GM12865 (cell line): ENCODE measurements at places on chromosomes 4 and X.

GRCh38 chrX:287670-288069 is 6.5 kb downstream of the PLCXD1 start:
- no peak for DNase-seq

- DNase-seq = peak; percentile 39
These were observed at the start of gene KLHL13 for GRCh38 chrX:118116713-118117550. KLHL13 (minus strand) TSS chrX:118116810; CDS start chrX:118028473, 88,337 bp downstream.

DNA sequence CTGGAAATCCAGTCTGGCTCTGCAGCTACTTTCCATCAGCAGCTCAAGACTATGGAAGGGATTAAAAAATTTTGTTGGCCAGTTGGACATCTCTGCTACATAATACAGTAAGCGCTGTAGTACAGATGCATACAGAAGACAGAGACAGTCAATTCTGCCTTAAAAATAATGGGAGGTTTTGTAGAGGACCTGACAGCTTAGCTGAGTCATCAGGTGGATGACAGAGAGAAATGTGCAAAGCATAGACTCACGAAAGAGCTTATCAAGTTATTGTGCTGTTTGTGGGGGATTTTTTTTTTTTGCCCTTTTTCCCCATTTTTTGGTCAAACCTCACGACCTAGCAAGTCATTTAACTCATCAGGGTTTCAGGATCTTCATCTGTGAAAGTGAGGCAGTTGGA is 149.0 kb upstream of the SCML1 start:
- no peak for DNase-seq

- peak; percentile 68 for DNase-seq
These were observed 4.4 kb downstream of the RBPJ start for GRCh38 chr4:26325191-26325590.

- peak; percentile 51 for DNase-seq
These were observed 79.8 kb downstream of the RLIM start for GRCh38 chrX:74534569-74535038.

DNA sequence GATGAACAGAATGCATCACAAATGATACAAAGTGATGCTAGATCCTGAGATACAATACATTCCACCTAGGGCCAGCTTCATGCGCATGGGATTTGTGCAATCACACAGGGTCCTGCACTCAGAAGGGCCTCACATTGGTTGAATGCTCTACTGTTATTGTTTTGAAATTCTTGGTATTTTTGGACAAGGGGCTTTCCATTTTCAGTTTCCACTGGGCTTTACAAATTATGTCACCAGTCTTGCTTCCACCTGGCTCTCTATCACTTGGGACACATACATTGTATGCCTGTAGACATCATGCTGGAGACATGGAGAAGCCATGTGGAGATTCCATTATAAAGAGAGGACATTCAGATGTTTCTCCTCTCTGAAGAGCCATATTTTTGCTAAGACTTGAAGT is 155.8 kb downstream of the NAA11 start:
- DNase-seq = peak; percentile 52

GRCh38 chrX:102966701-102967100 is 29.6 kb downstream of the RAB40AL start:
- no peak for DNase-seq

GRCh38 chr4:84804136-84804535 is 162.4 kb downstream of the WDFY3 start:
- no peak for DNase-seq

- DNase-seq = no peak
These were observed 330.4 kb downstream of the GBA3 start for GRCh38 chr4:23023121-23023520.

- no peak for DNase-seq
These were observed 93.5 kb upstream of the AFAP1 start for GRCh38 chr4:8033067-8033755.

DNA sequence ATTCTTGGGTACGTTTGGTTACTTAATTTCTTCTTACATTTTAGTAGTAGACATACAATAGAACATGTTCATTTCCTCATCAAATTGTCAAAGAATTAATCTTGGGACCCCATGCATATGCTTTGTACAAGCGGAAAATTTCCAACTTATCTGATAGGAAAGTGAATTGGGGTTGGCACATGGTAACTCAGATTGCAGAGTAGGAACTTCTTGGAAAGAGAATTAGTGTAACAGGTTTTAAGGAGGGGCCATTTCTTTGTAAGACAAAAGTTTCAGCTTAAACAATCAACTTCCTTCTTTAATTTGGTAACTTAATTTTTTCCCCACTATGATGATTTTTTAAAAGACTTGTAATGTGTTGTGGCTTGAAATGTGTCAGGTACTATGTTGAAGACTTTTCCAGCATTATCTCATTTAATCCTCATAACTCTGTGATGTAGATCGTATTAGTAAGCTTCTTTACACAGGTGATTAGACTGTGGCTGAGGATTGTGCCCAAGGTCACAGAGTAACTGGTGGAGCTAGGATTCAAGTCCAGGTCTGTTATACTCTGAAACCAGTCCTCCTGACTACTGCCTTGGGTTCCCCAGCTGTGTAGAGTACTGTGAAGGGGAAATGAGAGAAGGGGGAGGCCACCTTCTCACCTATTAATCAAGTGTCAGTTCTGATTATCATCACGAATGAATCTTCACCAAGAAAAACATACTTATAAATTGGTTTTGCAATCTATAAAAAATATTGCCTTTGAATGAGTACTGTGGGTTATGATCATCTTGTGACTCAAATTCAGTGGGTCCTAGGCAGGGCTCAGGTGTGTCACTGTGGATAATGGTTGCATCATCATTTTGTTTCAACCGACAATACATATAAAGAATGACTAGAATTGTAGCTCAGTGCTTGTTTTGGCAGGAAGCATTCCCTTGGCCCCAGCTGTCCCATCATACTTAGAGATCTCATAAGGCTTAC is 4.3 kb downstream of the GK start:
- DNase-seq = no peak

DNA sequence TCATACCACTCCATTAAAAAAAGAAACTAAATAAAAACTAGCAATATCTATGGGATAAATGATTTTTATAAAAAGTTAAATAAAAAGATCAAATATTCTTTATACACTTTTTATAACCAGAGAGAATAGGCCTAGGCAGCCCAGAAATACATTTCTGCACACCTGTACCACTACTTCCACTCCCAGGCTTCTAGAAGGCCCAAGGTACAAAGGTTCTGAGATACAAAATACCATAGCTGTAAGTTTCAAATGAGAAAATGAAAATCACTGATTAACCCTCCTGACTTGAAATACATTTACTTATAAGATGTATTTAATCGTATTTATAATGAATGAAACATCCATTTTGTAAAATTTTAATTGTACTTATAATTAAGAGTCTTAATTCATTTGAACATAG is 226.5 kb upstream of the MAB21L2 start:
- no peak for DNase-seq

DNA sequence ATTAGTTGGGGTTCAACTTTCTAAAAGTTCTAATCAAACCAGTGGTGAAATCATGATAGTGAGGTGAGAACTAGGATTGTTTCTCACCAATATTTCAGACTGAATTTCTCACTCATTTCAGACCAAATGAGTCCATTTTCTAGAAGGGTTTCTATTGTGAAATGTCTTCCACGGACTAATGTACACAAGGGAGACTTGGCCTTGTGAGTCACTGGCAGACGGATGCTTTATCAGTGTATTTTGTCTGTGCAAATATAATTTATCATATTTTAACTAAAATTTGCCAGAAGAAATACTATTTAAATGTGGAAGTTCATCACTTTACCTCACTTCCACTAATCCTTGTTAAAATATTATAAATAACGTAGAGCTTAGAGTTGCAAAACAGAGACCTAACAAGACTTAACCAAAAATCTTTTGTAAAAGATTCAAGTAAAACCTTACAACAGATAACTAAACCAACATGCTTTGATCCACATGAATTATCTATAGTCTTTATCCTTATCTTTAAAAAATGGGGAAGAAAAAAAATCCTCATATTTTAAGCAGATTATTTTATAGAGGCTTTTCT is 506.0 kb upstream of the FAM241A start:
- no peak for DNase-seq

DNA sequence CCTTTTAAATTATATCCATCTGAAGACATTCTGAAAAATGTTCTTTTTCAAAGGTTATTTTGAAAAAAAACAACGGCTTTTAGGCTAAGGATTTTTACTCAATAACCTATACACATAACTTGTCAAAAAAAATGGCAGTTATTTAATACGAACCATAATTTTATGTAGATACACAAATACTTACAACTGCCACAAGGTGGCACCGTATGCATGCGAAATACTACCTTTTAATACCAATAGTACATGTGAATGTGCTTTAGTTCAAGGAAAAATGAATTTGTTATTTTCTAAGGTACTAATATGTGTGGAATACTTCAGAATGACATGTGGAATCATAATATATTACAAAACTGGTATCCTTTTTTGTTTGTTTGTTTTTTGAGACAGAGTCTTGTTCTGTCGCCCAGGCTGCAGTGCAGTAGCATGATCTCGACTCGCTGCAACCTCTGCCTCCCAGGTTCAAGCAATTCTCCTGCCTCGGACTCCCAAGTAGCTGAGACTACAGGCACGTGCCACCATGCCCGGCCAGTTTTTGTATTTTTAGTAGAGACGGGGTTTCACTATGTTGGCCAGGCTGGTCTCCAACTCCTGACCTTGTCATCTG is 4.6 kb upstream of the MAD2L1 start:
- DNase-seq = peak; percentile 73

DNA sequence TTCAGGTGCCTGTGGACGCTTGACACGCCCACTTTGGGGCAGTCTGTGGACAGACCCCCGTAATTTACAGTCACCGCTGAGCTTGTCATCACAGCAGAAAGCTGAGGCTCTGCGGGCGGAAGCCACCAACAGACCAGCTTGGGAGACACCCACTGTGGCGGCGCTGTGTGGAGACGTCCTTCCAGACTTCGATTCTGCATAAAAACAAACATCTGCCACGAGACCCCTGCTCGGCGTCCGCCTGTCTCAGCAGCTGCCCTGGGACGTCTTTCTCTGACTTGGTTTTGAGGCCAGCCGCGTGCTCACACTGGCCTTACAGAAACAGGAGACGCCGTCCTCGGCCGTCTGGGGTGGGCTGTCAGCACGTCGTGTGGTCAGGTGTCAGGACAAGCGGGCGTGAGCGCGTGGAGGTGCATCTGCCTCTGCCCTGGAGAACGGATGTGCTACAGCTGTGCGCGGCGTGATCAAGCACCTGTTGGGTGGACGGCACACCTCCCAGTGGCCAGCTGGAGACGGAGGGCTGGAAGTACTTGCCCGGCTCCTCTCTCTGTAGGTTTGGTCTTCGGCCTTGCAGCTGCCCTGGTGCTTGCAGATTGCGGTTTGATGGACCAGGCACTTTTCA is 37.5 kb downstream of the PIGG start:
- no peak for DNase-seq

DNA sequence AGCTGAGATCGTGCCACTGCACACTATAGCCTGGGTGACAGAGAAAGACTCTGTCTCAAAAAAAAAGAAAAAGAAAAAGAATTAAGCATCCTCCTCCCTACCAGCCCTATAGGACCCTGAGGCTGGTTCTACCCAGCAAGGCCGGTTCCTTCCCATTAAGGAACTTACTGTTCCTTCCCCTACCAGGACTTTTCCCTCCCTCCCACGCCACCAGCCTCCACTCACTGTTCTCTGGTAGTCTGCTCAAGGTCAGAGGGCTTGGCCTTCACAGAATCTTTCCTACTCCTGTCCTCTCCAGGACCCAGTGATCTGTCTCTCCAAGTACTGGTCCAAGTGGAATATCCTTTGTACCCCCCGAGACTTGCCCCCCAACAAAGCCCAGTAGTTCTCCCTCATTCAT is 1.4 kb downstream of the GRIPAP1 start:
- no peak for DNase-seq

- DNase-seq = no peak
These were observed 72.8 kb downstream of the NSUN7 start for GRCh38 chr4:40822420-40823166.

GRCh38 chr4:180423712-180424057 is 1819.5 kb upstream of the TENM3 start:
- DNase-seq = no peak

GRCh38 chr4:95537863-95538488 is 10.8 kb downstream of the UNC5C start:
- DNase-seq = no peak
